ENCODE measurements at places on chromosomes 1 and 21. TPM values are rescaled to one million over a fixed set of nuclear protein-coding genes. Genes with fewer than 3 reads are reported as not detected.

GRCh38 chr1:111561328-111561727 is 57.9 kb upstream of the ADORA3 start:
- DNase-seq, result no peak

GRCh38 chr21:46092811-46093667 is 4.9 kb upstream of the COL6A2 start:
- DNase-seq, result no peak

Gene DMBX1
- not detected for polyA plus RNA-seq

DNA sequence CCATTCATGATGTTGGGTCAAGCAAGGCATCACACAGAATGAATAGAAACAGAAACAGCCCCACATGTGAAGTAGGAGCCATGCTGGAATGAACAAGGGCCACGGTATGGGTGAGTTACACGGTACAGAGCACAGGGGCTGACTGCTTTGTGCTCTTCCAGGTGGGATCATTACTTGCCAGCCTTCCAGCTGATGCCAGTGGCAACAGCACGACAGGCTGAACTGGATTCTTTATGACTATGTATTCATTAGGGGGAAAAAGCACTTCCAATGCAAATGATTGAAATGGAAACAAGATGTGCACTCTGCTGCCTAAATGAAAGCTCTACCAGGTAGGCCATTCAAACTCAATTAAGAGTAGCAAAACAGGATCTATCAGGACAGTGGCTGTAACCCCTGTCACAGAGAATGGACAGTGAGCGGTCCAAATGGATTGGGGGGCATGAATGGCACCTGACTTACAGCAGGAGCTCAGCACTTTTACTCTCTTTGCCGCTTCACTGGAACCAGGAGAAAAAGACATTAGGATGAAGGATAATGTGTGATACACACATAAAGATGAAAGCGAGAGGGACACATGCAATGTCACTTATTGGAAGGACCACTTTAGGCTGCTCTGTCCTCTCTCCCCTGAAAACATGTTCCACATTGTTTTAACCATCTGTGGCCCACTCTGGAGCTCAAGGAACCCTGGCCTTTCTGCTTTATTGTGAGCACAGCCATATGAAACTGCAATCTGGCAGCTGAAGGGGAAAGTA is 23.4 kb upstream of the IRF2BP2 start:
- DNase-seq, result no peak

DNA sequence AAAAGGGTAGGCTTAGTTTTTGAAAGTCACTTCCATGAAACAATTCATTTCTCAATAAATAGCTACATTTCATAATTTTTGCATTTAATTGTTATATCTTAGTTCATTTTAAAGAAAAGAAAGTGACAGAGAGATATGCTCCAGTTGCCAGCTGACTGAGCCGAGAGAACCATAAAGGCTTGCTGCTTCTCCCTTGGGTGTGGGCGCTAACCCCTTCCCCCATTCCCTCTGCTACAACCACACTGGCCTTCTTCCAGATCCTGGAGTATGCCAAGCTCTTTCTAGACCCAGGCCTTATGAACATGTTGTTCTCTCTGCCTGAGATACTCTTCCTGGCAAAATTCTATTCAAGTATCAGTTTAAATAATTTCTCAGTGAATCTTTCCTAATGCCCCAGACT is 12.3 kb downstream of the SORT1 start:
- DNase-seq, result no peak

DNA sequence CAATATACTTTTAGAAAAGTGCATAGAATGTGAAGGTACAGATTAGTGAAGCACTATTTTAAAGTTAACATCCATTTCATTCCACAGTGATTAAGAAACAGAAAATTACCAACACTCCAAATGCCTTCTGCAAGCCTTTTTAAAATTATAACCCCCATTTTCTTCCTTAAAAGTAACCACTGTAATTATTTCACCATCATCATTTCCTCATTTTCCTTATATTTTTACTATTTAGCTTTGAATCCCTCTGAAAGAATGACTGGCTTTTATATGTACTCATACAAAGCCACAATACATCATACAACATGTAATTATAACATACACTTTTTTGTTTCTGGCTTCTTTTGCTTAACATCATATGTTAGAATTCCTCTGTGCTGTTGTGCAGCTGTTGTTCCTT is 6.5 kb upstream of the NEGR1 start:
- no peak for DNase-seq

DNA sequence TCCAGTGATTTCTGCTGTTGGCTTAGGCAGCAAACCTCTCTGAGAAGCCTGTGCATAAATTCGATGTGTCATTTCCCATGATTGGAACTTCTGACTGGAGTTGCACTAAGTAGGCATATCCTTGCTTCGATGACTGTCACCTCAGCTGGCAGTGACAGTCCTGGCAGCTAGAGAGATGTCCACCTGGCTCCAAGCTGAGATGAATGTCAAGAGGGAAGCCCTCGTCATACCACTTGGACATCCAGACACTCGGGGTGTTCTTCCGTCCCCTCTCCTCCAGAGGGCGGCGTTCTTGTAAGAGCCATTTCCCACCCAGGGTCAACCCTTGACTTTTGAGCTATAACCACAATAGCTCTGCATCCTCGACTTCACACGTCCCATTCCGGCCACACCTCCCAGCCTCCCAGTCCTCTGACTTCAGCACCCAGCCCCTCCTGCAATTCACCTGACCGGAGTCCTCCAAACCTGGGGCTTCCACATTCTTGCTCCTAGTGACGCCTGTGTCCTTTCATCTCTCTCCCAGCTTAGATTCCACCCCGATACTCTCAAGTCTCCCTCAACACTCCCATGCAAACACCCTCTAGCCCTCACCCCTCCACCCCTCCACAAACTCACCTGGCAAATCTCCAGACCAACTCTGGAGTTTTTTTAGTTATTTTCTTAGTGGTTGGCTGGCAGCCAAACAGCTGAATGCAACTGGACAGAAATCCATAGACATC is 17.3 kb downstream of the CA6 start:
- no peak for DNase-seq

DNA sequence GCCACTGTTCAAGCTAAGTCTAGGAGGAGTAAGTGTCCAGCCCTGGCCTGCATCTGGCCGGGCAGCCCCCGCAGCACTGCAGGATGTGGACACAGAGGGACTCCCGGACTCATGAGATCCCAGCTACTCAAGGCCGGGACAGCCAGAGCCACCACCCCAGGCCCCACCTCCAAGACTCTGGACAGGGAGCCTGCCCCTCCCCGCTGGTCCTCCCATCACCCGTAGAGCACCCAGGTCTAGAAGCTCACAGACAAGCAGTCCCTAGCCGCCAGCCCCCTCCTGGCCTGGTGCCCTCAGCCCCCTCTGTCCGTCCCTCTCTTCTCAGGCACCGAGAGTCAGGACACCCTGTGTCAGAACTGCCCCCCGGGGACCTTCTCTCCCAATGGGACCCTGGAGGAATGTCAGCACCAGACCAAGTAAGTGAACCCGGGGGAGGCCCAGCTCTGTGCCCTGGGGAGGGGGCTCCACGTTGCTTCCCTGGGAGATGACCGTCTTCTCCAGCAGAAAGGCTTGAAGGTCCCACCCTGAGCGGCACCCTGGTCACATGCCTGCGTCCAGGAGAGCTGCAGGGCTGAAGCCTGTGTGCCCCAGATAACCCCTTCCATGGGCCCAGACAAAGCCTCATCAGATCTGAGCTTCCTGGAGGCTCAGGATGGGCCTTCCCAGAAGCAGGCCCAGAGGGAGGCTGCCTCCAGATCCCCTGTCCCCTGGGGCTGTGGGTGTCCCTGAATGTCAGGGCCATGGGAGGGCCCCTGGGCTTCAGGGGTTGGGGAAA is 4.3 kb downstream of the TNFRSF14 start:
- no peak for DNase-seq

- no peak for DNase-seq
Observed at GRCh38 chr1:207649210-207649753, 4.3 kb downstream of the CR1L start.

GRCh38 chr1:231750296-231750695 is 123.7 kb downstream of the DISC1 start:
- no peak for DNase-seq

DNA sequence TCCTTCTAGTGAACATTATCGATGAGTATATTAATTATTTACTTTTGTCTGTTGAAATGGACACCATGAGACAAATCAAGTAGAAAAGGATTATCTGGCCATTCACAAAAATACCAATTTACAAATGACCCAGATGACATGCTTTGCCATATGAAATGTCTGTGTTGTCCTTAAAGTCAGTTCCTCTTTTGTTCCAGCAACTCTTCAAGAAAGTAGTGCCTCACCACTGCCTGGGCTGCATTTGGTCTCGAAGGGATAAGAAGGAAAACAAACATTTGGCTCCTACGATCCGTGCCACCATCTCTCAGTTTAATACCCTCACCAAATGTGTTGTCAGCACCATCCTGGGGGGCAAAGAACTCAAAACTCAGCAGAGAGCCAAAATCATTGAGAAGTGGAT is 79.6 kb downstream of the RGL1 start:
- DNase-seq, result no peak

Gene TRIM45
- polyA plus RNA-seq, result 5.7 TPM

DNA sequence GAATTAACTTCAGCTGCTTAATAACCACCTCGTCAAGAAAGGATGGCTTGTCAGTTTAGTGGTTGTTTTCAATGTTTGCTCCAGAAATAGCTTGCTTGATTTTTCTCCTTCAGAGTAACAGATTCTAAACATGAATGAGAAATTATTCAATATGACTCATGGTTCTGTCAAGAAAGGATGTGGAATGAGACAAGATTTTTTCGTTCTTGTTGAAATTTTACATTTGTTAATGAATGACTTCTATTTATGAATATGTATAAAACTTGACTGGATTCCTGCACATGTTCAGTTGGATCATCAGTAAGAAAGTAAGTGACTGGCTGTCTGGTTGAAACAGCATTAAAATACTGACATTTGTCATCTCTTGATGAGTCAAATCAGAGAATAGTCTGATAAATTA is 38.3 kb downstream of the IFI44 start:
- DNase-seq, result no peak

DNA sequence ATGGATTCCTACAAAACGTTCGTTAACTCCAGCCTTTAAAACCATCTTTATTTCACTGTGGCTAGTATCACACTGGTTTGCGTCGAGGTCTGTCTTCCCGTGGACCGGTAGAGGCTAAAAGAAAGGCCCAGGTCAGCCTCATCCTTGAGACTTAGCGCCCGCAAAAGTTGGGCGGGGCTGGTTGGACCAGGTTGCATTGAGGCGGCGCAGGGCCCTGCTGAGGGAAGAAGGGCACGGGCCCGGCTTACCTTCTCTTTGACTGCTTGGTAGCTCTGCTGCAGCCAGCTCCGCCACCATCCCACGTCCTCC is 455 bp downstream of the BSDC1 start:
- DNase-seq, result peak; percentile 25

All from urinary bladder (tissue), 4 donors.